Activated T-cell treated with anti-CD3 and anti-CD28 coated beads, Interleukin-2, amount 50 U/mL, for 4 hours (primary cell): ENCODE measurements at places on chromosomes 7 and 10.

GRCh38 chr7:95220328-95220727 is 104.0 kb downstream of the PON1 start:
- no peak for DNase-seq

- no peak for DNase-seq
Measured at GRCh38 chr7:132666071-132666773, 90.0 kb upstream of the PLXNA4 start.

DNA sequence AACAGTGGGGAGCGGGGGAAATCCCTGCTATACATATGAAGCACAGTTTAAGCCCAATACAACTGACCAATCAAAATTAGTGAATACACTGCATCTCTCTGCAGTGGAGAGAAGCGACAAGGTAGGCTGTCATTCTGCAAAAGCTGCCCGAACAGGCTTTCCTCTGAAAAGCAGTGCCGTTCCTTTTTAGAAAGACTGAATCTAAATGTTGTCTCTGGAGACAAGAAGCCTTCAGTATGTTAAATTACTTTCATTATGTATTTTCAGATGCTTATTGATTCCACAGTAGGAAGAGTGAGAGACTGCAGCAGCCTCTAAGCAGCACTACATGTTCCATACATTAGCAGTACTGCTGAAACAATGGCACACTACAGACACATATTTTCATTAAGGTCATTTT is at the start of gene GPR22:
GPR22 (plus strand) TSS at position 129 of the 400 bp plus-strand sequence. CDS start 4,004 bp downstream, outside the sequence.
- no peak for DNase-seq

DNA sequence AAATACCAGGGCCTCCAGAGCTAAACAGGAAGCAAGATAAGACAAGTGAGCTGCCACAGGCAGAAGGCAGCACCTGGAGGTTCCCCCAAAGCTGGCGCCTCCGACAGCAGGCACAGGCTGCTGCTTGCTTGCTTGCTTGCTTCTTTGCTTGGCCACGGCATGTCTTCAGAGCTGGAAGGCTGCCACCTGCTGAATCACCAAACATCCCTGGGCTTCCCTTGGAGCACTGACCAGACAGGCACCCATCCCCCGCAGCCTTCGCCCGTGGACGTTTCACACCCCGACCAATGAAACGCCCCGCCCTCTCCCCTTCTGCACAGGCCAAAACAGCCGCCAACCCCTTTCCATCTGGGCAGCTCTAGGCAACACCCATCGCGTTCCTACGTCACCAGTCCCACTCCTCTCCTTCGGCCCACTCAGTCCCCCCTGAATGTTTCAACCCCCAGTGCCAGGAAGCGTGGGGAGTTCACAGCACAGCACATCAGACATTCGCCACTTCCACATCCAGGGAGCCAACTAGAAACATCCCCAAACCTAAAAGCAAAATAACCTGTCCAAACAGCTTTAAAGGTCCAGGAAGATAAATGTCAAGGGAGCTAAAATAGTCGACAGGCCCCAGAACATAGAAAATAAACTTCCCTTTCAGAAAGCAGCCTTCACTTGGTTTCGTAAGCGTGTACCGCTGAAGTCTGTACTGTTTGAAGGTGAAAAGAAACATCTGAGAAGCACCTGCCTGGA is 1.6 kb downstream of the SGMS1 start:
- DNase-seq = peak; percentile 48

DNA sequence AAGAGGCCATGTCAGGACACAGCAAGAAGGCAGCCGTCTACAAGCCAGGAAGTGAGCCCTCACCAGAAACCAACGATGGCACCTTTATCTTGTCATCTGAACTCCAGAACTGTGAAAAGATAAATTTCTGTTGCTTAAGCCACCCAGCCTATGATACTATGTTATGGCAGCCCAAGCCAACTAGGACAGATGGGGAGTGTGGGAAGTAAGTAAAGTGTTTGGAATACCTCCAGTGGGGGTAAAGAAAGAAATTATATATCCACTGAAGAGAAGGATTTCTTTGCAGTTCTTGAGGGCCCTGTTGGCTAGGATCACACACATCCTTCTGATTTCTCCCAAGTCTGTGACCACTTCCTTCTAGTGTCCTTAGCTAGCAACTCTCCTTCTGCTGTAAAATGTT is 384.4 kb downstream of the TNS3 start:
- no peak for DNase-seq

DNA sequence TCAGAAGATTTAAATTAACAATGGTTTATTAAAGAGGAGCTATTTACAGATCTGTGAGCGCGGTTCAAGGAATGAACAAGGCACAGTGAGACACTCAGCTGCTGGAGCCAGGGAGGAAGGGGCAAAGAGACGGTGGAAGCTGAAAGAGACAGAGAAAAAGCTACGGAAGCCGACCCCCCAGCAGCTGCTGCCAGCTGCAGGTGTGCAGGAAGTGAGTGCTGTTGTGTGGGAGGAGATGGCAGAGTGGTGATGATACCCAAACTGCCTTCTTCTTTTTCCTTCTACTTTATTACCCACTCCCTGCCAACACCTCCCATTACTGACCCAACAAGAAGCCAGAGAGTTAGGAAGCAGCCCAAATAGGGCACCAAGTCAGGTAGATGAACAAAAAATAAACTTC is 41.9 kb upstream of the MBL2 start:
- no peak for DNase-seq
